CD4-positive, alpha-beta T cell treated with Interferon gamma for 1 hour (primary cell): ENCODE measurements at places on chromosomes 11 and 22.

DNA sequence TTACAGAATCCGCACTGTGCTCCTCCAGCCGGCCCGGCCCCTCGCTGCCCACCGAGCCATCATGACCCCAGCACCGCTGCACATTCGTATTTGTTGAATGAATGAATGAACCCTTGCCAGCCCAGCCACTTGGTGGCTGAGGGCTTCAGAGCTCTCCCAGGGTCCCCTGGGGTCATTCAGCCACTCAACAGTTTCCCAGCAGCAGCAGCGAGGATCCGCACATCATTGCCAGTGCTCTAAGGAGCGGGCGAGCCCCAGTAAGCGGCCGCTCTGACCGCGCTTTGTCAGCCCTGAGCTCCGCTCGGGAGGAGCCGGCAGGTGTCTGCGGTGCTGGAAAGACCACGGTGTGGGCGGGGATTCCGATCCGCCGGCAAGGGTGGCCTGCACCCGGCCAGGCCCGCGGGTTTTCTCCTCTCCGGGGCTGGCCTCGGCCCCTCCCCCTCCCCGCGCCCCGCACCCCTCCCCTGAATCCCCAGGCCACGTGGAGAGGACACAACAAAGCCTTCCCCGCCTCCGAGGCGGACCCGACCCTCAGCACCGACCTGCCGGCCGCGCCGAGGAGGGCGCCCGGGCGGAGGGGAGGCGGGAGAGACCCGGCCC lies 563 bp downstream of the BID start:
- DNase-seq = peak; percentile 63

DNA sequence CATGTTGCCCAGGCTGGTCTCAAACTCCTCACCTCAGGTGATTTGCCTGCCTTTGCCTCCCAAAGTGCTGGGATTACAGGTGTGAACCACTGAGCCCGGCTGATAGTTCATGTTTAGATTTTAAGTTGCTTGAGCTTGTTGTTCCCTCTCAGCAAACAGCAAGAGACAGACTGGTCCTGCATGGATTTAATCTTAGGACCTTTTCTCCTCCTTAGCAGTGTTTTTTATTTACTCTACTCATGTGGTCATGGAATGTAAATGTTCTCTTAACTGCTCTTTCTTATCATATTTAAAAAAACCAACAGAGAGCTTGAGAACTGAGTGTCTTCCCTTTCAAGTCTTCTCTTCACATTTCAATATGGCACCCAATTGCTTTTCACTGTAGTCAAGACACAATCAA lies 22.7 kb upstream of the PRDM10 start:
- no peak for DNase-seq

GRCh38 chr11:64339754-64340408 lies at the start of gene CCDC88B:
TSS of gene CCDC88B (plus strand) at chr11:64340204. CDS start at chr11:64340267, 63 bp downstream.
- peak; percentile 94 for DNase-seq

DNA sequence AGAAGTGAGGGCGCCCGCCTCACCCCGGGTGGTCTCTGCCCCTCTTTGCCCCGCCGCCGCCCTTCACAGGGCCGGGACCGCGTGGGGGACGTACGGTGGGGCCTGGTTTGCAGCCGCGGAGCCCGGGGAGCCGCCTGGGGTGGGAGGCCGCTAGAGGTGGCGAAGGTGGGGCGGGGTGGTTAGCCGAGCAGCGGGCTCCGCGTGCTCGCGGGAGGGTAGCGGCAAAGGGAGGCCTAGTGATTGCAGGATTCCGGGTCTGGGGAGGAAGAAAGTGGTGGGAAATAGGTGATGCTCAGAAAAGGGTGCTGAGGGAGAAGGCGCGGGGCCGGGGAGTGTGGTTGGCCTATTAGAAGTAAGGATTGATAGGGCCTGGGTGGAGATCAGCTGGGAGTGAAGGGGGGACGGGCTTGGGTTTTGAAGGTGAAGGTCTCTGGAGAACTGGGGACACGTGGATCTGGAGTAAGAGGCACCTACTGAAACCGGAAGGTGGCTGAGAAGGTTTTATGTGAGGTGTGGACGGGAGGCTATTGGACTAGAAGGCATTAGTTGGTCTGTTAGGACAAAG lies 571 bp downstream of the FAR1 start:
- DNase-seq = peak; percentile 6

DNA sequence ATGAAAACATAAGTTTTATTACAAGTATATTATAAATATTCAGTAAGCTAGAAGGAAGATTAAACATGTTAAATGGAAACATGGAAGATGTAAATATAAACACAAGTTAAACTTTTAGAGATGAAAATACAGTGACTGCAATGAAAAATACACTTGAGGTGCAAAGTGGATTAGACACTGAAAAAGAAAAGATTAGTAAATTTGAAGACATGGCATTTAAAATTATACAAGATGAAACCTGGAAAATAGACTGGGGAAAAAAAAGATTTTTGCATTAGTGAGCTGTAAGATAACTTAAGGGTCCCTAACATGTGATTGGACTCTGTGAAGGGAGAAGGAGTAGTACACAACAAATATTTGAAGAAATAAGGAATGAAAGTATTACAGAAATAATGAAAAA lies 33.3 kb downstream of the ELP4 start:
- DNase-seq = no peak

GRCh38 chr11:65032216-65032615 lies 5.0 kb downstream of the SNX15 start:
- DNase-seq = no peak

- no peak for DNase-seq
Measured at GRCh38 chr11:1896923-1897322, 5.2 kb upstream of the PRR33 start.

- DNase-seq = no peak
Measured at GRCh38 chr11:83008581-83008923, 63.1 kb downstream of the RAB30 start.

DNA sequence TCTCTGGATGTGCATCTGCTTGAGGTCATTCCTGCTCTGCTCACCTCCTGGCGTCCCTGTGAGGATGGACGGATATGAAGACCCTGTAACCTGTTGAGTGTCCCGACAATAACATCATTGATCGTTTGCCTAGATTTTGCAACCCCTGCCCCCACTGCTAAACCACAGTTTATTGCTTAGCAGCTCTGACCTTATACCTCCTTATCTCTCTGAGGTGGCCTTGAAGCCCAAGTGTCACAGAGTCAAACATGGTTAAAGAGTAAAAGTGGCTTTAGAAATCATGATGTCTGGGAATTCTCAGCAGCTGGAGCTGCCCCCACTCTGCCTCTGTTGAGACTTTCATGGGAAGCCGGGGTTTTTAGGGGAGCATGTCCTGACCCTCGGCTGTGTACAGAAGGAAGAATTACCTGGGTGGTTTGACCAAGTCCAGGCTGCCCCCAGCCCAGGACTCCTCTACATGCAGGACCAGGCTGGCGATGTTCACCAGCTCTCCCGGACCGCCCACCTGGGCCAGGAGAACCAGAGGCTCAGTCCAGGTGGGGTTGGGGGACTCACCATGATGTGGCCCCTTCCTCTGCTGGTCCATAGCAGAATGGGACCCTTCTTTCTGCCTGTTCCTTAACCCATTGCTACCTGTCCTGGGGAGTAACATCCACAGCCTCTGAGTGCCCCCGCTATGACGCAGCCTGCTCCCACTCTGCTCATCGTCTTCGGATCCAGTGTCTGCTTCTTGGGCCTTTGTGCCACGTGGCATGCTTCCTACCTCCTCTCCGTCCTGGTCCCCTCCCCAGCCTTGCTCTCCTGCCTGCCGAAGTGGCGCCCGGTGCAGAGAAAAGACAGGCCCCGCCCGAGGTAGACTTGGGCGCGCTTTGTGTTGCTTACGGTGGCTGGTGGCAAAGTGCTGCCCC lies 33.4 kb upstream of the FTH1 start:
- DNase-seq = no peak

DNA sequence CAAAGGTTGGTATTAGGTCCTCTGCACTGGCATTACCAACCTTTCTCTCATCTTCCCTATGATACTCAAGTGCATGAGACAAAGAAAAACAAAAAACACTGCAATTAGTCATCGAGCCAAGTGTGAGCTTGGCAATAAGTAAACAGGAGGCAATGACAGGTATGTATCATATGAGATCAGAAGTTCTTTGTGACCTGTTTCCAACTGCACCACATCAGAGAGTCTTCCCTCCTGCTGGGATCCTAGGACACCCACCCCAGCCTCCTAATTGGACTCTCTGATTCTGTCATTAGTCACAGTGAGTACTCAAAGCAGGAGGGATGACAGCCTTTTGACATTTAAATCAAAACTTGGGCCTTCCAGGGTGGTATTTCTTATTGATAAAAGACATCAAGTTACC lies 7.8 kb upstream of the JAML start:
- no peak for DNase-seq

GRCh38 chr11:114275280-114275679 lies 20.9 kb upstream of the NNMT start:
- DNase-seq = no peak

GRCh38 chr22:38871360-38872171 lies 450 bp downstream of the CBX6 start:
- no peak for DNase-seq

DNA sequence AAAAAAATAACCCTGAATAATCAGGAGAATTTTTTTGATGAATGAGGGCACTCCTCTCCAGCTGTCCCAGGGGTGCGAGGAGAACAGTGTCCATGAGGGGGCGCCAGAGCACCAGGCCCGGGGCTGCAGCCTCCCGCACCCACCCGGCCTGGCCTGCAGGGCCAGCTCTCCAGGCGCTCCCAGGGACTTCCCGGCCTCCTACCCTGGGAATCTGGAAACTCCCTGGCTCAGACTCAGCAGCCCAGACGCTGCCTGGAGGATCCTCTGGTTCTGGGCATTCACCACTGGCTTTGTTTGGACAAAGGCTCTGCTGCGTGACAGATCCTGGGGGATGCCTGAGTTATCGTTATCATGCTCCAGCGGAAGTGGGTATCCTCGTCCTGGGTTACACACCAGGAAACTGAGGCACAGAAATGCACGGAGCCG lies 31.0 kb downstream of the MCM5 start:
- peak; percentile 46 for DNase-seq

GRCh38 chr22:31695423-31695822 lies 33.4 kb upstream of the PISD start:
- no peak for DNase-seq

DNA sequence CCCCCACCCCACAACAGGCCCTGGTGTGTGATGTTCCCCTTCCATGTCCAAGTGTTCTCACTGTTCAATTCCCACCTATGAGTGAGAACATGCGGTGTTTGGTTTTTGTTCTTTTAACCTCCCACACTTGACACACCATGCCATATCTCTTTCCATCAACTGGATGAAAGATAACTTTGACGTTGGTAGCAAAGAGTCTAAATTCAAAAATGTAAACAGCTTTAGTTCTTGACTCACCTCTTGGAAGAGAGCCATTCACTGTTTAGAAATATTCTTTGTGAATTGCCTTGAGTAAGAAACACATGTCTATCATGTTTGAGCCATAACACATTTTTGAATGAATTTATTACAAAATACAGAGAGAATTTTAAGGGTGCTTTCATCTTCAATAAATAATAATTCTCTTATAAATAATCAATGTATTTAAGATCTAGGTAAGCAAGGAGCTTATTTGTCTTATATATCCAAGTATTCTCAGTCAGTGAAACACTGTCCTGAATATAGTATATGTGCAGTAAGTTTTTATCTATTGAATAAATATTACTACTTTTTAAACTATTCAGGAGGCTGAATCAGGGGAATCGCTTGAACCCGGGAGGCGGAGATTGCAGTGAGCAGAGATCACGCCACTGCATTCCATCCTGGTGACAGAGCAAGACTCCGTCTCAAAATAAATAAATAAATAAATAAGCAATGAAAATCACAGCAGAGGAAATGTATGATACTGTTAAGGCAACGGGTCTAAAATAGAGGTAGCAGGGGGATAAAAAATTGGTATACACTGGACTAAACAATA lies 6.7 kb downstream of the CARD18 start:
- no peak for DNase-seq

DNA sequence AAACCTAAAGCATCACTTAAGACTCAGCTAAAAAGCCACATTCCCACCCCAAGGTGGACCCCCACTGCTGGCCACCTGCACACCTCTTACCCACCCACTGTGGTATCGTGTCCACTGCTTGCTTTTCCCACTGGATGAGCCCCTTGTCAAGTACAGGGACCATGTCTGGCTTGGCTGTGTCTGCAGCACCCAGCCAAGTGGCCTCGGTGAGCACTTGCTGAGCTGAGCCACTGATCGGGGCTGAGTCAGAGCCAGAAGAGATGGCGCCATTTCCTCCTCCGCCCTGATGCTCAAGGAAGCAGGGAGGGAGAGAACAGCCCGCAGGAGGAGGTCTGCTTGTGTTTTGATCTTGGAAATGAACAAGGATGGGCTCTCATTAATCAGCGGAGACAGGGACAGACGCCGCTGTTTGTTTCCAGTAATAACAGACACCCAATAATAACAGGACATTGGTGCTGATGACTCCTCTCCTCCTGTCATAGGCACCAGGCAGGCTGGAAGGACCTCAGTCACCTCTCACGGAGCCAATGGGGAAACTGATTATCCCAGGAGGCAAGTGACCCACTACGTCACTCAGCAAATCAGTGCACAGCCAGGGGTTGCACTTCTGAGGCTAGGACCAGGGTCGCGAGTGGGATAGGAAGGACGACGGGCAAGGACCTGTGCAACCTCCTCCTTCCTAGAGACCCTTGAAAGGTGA lies 85.2 kb upstream of the RTL6 start:
- DNase-seq = no peak

- no peak for DNase-seq
Measured at GRCh38 chr11:17277024-17277584, 565 bp downstream of the NUCB2 start.

GRCh38 chr22:46595545-46595944 lies 24.6 kb upstream of the GRAMD4 start:
- DNase-seq = no peak

GRCh38 chr11:32847511-32847910 lies 17.8 kb downstream of the PRRG4 start:
- DNase-seq = no peak

DNA sequence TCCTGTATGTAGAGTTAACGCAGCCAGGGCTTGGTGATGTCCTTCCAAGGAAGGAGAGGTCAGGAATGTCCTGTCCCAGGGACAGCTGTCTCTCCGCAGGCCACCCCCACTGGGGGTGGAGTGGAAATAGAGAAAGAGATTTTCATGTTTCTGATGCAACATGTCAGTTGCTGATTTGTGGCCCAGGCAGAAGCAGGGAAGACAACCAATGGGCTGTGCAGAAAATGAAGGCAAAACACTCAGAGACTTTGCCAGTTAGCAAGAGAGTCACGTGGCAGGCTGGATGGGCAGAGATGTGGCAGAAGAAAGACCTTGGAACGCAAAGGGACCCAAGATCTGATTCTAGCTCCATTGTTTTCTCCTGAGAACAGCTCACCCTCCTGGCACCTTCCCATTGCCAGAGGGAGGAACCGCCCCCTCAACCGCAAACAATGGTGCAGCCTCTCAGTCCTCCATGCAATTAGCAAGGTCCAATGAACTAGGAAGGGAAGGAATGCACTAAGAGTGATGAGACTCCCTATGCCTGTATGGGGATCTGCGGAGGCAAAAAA lies 71.0 kb downstream of the SYN3 start:
- no peak for DNase-seq

DNA sequence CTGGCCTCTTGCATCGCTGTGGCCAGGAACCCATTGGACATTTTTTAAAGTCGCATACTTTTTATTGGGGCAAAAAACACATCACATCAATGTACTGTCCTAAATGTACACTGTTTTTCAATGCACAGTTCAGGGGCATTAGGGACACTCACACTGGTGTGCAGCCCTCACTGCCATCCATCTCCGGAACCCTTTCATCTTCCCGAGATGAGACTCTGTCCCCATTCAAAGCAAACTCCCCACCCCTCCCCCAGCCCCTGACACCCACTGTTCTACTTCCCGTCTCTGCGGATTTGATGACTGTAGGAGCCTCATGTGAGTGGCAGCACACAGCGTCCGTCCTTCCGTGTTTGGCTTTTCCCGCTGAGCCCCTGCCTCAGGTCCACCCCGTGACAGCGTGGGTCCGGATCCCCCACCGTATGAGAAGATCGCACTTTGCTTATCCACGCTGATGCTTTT lies 41.8 kb upstream of the TH start:
- peak; percentile 19 for DNase-seq
